ENCODE measurements at places on chromosomes 11 and 22.

DNA sequence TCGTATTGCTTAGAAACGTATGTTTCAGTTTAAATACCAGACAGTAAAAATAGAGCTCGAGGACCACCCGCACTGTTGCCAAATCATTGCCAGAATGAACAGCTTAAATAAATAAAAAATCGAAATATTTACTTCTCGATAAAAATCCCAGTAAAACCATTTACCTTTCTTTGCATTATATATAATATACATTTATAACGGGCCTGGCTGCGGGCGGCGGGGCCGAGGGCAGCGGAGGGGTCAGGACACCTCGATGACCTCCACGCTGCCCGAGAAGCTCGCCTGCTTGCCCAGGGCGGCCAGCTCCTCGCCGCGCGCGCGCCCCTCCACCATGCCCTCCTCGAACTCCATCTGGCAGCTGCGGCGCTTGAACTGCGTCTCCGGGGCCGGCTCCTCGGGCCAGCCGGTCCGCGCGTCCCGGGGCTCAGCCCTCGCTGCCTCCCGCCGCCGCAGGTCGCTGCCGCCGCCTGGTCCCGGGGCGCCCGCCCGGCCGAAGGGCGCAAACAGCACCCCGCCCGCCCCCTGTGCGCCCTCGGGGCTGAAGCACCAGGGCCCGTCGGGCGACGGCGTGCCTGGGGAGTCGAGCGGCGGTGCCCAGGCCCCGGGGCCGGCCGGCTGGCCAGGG is 15.7 kb downstream of the DUSP8 start:
- DNase-seq, result no peak

- DNase-seq, result no peak
These were observed at the start of gene OR5A2 for GRCh38 chr11:59426361-59427067. Gene OR5A2 (minus strand): TSS chr11:59426413. CDS start chr11:59422953, 3,460 bp downstream.

DNA sequence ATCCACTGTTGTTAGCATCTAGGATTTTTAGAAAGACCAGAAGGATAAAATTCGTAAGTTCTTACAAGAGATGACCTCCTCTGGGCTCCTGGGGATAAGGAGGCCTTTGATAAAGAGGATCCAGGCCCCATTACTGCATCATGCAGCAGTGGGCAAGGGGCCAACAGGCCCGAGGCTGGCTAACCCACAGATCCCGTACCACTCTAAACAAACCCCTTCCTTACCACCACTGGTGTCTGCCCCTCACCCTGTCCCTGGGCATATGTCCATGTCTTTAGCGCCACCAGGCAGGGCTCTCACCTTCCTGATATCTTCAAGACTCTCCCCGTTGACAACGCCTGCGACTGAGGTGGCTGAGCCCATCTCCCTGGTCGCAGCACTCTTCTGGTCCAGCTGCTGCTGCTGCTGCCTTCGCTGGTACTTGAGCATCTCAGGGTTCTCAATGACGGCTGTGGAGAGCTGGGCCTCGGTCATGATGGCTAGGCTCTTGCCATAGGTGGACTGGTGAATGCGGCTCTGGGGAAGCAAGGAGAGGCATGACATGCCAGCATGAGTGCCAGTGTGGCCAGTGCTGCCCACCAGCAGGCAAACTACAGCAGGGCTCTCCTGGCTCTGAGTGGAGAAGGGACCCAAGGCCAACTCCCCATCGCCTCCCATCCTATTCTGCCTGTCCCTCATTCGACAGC is 46.2 kb downstream of the HIRA start:
- no peak for DNase-seq

DNA sequence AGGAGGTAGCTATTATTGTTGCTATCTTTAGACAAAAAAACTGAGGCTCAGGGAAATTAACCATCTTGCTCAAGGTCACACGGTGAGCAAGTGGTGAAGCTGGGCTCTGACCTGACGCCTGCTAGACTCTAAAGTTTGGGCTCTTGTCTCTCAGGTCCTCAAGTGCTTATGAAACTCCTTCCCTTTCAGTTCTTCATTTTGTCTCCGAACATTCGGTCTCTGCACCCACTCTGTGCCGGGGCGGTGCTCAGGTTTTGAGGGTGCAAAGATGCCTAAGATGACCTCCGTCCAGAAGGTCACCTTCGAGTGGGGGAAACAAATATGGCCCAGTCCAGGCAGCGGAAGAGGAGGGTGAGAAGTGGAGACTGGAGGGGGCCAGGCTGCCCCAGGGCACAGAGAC is 16.0 kb downstream of the OVOL1 start:
- no peak for DNase-seq

DNA sequence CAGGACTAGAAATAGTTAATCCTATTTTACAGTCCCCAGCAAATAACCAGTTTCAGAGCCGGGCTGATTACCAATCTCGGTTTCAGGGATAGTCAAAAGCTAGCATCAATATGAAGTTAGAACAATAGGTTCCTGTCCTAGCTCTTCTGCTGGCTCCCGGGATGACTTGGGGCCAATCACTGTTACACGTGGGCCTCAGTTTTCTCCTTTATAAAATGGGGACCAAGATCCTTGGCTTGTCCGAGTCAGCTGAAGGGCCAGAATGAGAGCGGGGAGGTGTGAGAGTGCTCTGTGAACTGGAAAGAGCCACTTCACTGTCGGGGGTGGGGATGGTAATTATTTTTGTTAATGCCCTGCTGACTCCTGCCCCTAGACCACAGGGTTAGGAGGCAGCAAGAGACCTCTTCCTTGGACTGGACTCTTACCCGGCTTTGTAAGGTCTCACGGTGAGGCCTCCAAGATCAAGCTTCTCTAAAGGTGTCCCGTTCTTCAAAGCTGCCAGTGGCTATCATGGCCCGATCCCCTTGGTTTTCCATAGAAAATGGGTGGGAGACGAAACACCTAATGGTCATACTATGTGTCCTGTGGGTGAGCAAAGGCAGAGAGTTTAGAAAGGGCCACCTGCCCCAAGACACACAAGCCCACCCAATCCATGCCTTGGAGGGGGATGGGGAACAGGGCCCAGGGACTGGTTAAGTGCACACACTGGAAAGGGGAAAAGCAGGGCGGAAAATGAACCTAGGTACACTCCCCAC is 1.4 kb downstream of the UCP2 start:
- no peak for DNase-seq

DNA sequence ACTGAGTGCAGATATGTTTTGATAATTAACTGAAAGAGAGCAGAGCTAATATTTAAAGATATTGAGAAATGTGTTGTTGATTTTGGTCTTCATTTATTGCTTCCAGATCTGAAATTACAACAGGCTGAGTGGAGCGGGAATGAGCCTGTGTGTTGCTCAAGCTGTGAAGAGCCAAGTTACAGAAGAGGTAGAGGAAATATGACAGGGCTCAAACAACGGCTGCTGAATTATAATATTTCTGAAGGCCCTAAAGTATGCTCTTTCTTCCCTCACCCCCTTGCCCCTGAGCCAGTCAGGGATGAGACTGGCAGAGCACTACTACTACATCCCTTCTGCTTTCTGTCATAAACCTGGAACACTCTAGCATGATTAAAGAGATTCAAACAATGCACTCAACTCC is 115.6 kb downstream of the FANCF start:
- DNase-seq, result no peak

DNA sequence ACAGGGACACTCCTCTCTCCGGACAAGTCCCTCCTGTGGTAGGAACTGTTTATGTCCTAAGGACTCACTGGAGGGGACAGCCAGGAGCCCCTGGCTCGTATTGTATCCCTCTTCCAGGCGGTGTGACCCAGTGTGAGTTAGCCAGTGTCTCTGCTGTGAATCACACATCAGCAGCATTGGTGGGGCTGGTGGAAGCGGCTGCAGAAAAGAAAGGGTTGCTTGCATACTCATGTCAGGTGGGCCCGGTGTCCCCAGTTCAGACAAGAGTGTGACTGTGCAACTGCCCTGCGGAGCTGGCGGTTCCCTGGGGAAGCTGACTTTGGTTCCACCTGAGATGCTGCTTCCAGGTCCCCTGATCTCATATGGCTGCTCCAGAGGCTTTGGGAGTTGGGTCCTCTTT is 99.4 kb downstream of the ZBTB16 start:
- no peak for DNase-seq

DNA sequence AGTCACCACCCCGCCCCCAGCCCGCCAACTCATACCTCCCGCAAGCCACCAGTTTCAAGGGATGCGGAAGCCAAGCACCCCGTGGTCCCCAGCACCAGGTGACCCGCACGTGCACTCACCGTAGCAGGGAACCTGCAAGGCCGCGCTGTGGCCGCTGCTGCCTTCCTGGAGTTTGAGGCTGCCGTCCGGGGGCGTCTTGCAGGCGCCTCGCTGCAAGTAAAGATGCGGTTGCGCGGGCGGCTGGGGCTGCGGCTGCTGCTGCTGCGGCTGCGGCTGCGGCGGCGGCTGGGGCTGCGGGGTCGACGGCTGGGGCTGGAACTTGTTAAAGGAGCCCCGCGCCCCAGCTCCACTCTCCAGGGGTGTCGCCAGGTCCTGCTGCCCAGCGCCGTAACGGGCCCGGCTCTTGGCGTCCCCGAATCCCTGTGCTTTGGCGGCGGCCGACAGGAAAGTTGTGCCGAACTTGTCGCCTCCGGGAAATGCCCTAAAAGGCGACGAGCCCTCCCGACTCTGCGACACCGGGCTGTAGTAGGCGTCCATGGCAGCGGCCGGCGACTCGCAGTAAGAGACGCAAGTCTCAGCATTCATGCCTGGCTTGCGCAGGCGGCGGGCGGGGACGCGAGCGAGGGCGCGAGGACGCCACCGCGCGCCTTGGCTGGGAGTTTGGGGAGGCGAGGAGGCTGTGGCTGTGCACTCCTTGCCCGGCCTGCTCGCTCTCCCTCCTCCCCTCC is at the start of gene ALX4:
Gene ALX4 (minus strand): TSS at position 662 of the 728 bp plus-strand sequence. CDS start 77 bp downstream, at position 585.
- peak; percentile 29 for DNase-seq

DNA sequence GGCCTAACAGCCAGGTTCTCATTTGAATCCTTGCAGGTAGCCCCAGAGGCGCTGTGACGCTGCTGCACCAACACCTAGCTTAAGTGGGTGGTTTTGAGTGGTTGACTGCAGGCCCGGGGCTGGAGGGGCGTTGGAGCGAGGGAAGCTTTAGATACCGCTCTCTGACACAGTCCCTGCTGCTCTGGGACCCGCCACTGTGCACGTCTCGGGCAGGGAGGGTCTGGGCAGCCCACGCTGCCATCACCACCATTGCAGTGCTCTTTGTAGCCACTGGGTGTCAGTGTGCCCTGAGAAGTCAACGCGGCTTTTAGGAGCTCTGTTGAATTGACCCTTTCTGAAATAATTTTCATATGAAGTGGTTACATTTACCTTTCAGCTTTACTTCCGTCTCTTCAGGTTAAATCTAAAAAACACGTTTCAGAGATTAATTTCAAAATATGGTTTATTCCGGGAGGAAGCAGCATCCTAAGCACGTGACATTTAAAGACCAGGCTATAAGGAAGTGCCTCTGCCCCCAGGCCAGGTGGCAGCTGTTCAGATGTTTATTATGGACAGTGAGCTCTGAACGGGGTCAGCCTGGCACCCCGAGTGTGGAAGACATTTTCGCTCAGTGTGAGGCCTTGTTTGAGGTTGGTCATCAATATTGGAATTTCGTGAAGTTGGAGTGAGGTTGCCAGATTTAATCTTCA is 30.9 kb upstream of the PARVB start:
- DNase-seq, result peak; percentile 44

- DNase-seq, result no peak
These were observed 280.7 kb downstream of the BRD1 start for GRCh38 chr22:49546811-49547585.

DNA sequence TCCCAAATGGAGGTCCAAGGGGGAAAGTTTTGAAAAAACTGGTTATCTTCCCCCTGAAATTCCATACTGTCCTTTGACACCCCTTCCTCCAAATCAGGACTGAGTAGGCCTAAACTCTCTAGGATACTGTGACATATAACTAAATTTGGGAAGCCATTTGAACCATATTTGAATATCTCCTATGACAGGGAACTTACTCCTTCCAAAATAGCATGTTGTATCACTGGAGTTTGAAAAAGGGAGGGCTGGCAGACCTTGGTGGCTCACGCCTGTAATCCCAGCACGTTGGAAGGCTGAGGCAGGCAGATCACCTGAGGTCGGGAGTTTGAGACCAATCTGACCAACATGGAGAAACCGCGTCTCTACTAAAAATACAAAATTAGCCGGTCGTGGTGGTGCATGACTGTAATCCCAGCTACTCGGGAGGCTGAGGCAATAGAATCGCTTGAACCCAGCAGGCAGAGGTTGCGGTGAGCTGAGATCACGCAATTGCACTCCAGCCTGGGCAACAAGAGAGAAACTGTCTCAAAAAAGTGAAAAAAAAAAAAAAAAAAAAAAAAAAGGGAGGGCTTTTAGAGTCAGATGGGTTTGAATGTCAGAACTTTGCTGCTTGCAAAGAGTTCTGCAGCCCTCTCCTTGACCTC is 42.4 kb downstream of the PIK3C2A start:
- no peak for DNase-seq
